ENCODE measurements at places on chromosomes 16 and 17. TPM values are rescaled to one million over a fixed set of nuclear protein-coding genes. Genes with fewer than 3 reads are reported as not detected.

CHRNB1 gene
- total RNA-seq = 11.6 TPM

NDRG4 gene
- total RNA-seq = 73.2 TPM

CD19 gene
- 0.35 TPM for total RNA-seq

GRAPL gene
- not detected for total RNA-seq

TNFRSF17 gene
- not detected for total RNA-seq

NFE2L1 gene
- total RNA-seq = 118 TPM

KRT39 gene
- not detected for total RNA-seq

MMD gene
- total RNA-seq = 33.9 TPM

ITGB3 gene
- total RNA-seq = 0.51 TPM

- peaks cover 27% of the 10 kb centered on the region for H3K36me3 ChIP-seq
- H3K27ac ChIP-seq = peak overlapping the region; percentile 93
- H3K4me3 ChIP-seq = peak overlapping the region; percentile 81
- H3K27me3 ChIP-seq = no peaks in the 10 kb centered on the region
Measured at GRCh38 chr17:7887038-7887481, 1.5 kb upstream of the CHD3 start.

DNA sequence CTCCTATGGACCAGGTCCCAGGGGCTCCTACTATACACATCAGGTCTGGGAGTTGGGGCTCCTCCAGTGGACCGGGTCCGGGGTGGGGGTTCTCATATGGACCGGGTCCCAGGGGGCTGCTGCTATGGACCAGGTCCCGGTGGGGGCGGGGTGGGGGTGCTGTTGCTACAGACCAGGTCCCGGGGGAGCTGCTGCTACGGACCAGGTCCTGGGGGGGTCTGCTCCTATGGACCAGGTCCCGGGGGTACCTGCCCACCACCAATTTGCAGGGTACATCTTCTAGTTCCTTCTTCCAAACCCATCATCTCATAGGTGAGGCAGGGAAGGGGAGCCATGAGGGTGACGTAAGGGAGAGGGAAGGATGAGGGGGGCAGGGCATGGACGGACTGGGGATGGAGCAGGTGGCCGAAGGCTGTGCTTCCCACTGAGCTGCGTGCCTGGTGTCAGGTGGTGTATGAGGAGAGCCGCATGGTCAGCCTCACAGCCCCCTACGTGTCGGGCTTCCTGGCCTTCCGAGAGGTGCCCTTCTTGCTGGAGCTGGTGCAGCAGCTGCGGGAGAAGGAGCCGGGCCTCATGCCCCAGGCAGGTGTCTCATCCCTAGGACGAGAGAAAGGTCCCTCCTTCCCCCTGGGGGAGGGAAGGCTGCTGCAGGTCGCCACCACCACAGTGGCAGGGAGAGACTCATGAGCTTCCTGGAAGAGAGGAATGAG lies 6.6 kb downstream of the ENDOV start:
- H3K36me3 ChIP-seq = peaks cover 23% of the 10 kb centered on the region
- H3K4me3 ChIP-seq = no peak overlapping the region
- H3K27me3 ChIP-seq = no peaks in the 10 kb centered on the region
- H3K27ac ChIP-seq = no peak overlapping the region
- H3K4me1 ChIP-seq = no peaks in the 10 kb centered on the region
- no peak for DNase-seq

DNA sequence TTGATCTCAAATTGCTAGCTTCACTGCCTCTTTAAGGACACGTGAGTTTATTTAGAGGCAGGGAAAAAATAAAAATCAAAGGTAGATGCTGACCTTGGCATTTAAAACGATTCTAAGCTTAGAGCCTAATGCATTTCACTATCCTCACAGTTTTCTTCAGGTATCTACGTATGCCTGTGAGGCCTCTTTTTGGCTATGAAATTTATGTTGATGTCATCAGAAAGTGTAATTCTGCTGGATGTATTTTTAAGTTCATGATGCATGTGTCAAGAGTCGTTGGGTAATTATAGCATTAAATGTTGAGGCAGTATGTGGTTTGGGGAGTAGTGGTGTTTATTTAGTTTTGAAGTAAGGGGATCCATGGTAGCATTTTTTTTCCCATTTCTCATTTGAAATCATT lies 4.2 kb upstream of the KRTAP3-2 start:
- peaks cover 5% of the 10 kb centered on the region for H3K4me1 ChIP-seq
- DNase-seq = no peak
- H3K27me3 ChIP-seq = no peaks in the 10 kb centered on the region

DNA sequence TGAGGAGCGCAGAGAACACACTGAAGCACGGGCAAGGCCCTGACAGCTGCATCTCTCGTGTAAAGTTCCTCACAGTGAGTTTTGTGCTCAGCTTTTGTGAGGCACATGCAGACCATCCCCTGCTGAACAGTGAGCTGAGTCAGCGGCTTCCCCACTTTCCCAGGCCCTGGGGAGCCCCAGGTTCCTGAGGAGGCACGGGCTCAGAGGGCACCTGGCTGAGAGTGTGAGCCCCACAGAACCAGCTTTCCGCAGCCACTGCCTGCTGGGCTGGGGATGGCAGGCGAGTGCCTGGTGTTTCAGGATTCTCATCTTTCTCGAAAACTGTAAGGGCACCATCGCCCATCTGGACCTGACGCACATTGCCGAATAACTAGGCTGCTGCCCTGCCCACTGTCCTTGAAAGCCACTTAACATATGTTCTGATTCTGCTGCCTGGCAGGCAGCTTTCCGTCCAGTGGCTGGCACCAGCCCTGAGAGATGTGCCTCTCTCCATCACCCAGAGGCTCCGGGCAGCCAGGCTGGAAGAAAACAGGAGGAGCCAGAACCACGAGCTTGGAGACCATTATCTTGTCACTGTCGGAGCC lies 266.7 kb upstream of the FOXF1 start:
- no peak overlapping the region for H3K27ac ChIP-seq
- no peak overlapping the region for H3K4me3 ChIP-seq
- H3K36me3 ChIP-seq = no peaks in the 10 kb centered on the region
- no peaks in the 10 kb centered on the region for H3K4me1 ChIP-seq
- no peak for DNase-seq
- H3K27me3 ChIP-seq = peaks cover 5% of the 10 kb centered on the region

DNA sequence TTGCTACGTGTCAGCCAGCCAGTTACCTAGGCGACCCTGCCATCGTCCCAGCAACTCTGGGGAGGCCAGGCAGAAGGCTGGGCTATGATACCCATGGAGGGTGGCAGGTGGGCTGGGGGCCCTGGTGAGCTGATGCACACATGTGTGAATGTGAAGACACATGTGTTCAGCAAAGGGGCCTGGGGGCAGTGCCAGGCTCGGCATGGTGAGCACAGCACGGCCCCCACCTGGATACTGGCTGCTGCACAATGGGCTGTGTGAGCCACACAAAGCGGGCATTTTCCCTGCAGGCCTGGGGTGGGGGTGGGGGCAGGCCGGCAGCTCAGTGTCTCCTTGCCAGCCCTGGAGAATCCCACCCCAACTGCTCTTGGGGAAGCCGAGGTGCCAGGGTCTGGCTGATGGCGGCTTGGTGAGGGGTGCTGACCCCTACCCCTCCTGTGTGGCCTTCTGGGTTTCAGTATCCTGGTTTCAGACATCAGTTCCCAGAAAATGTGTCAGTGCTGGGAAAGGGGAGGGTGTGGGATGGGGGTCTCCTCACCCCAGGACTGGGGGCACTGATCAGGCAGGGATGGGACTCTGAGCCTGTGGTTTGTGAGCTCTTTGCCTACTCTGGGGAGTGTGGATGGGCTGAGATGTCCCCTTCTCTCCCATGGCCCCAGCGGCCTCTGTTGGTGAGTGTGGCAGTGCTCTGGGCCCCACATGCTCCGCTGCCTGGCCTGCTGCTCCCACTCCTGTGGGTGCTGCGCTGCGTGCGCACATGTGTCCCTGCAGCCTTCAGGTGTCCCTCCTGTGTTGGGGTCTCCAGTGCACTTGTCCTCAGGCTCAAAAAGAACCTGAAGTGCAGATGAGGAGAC lies 5.1 kb downstream of the LLGL1 start:
- H3K27ac ChIP-seq = peak overlapping the region; percentile 76
- no peak overlapping the region for H3K4me3 ChIP-seq
- peaks cover 22% of the 10 kb centered on the region for H3K36me3 ChIP-seq
- H3K27me3 ChIP-seq = no peaks in the 10 kb centered on the region
- peaks cover 5% of the 10 kb centered on the region for H3K4me1 ChIP-seq

DNA sequence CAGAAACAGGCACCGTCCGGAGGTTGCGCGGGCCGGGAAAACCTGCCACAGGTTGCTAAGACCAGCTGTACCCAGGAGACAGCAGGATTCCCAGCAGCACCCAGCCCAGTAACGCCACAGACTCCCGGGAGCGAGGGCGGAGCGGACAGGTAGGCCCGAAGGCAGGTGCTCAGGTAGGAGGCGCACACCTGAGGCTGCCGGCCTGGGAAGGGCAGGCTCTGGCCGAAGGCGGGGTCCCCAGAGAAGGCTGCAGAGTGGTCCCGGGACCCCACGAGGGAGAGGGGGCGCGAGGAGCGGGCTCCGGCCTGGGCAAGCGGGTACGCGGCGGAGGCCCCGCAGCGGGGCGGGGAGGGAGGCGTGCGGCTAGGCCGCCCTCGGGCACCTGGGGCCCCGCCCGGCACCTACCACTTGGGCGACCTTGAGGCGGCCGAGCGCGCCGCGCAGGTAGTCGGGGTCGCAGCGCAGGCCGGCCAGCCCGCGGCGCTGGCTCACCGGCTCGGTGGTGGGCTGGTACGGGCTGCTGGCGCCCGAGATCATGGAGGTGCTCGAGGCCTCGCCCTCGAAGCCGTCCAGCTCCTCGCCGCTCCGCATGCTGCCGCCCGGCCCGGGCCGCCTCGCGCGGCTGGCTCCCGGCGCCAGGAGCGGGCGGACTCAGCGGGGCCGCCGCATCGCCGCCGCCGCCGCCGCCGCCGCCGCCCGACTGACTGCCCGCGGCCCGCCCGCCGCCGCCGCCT lies 441 bp downstream of the CMTM4 start:
- H3K27me3 ChIP-seq = no peaks in the 10 kb centered on the region
- peak; percentile 84 for DNase-seq
- peak overlapping the region; percentile 77 for H3K4me3 ChIP-seq
- no peaks in the 10 kb centered on the region for H3K4me1 ChIP-seq
- H3K36me3 ChIP-seq = peaks cover 9% of the 10 kb centered on the region
- no peak overlapping the region for H3K27ac ChIP-seq

DNA sequence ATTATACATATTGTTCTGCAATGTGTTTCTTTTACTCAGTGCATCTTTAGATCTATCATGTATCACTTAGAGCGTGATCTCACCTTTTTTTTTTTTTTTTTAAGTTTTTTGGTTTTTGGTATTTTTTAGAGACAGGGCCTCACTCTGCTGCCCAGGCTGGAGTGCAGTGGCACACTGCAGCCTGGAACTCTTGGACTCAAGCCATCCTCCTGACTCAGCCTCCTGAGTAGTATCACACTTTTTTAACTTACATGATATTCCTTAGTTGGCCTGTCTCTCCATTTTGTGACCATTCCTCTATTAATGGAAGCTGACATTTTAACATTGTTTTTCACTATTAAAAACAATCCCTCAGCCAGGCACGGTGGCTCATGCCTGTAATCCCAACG lies 4.7 kb upstream of the MPO start:
- H3K4me3 ChIP-seq = no peak overlapping the region
- H3K27me3 ChIP-seq = no peaks in the 10 kb centered on the region
- no peak overlapping the region for H3K27ac ChIP-seq
- DNase-seq = no peak
- peaks cover 8% of the 10 kb centered on the region for H3K4me1 ChIP-seq

- no peaks in the 10 kb centered on the region for H3K4me1 ChIP-seq
- H3K36me3 ChIP-seq = no peaks in the 10 kb centered on the region
- H3K27me3 ChIP-seq = peaks cover 5% of the 10 kb centered on the region
- DNase-seq = no peak
Measured at GRCh38 chr17:72011561-72011960, 109.3 kb upstream of the SOX9 start.

- no peaks in the 10 kb centered on the region for H3K4me1 ChIP-seq
- no peak overlapping the region for H3K27ac ChIP-seq
- no peak for DNase-seq
- H3K27me3 ChIP-seq = peaks cover 13% of the 10 kb centered on the region
- no peaks in the 10 kb centered on the region for H3K36me3 ChIP-seq
Measured at GRCh38 chr16:49469311-49469670, 95.7 kb downstream of the C16orf78 start.

DNA sequence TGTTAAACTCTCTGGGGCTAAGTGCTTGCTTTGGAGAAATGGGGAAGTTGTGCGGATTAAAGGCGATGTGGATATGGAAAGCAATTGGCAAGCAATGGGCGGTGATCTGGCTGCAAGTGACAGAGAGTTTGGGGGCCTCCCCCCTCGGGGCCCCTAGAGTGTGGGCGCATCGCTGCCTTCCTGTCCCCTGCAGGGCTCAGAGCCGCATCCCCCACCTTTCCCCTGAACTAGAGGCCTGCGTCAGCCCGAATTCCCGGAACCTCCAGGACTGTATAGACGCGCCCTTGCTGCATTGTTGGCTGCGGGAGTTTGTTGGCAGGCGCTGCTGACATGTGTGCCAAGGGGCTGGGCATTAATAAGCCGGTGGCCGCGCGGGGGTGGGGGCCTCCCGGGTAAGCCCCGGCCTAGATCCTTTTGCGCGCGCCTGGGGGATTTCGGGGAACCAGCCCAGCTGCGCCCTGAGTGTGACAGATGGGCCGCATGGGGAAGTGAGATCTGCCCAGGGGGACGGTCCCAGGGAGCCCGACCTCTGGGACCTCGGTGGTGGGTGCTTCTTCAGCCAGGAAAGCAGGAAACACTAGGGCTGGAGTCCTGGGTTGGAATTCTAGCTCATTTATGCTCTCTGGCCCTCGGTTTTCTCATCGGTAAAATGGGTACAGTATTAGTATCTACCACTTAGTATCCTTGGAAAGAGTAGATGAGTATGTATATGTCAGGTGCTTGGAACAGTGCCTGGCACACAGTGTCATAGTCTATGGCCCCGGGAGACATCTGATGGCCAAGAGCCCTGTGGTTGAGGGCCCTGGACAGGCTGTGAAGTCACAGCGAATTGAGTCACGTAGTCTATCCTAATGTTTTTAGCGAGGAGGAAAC lies 1.0 kb downstream of the EEF2K start:
- H3K27me3 ChIP-seq = peaks cover 6% of the 10 kb centered on the region
- H3K4me1 ChIP-seq = no peaks in the 10 kb centered on the region
- DNase-seq = peak; percentile 73
- H3K4me3 ChIP-seq = peak overlapping the region; percentile 92
- H3K36me3 ChIP-seq = no peaks in the 10 kb centered on the region
- H3K27ac ChIP-seq = peak overlapping the region; percentile 17

DNA sequence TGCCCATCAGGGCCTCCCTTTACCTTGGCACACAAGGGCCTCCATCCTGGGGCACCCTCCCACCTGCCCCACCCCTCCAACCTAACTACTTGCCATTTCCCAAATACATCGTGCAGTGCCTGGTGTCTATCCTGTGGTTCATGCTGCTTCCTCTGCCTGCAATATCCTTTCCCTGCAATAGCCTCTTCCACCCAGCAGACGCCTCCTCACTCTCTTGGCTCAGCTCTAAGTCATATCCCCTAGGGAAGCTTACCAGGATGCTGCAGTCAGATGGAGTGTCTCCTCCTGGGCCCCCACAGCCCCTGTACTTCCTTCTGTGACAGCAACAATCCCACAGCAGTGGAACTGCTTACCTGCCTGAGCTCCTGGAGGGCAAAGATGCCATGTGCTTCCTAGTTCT lies 36.7 kb downstream of the CCDC182 start:
- H3K4me1 ChIP-seq = peaks cover 3% of the 10 kb centered on the region
- no peak for DNase-seq
- H3K27ac ChIP-seq = peak overlapping the region; percentile 84
- H3K36me3 ChIP-seq = no peaks in the 10 kb centered on the region

DNA sequence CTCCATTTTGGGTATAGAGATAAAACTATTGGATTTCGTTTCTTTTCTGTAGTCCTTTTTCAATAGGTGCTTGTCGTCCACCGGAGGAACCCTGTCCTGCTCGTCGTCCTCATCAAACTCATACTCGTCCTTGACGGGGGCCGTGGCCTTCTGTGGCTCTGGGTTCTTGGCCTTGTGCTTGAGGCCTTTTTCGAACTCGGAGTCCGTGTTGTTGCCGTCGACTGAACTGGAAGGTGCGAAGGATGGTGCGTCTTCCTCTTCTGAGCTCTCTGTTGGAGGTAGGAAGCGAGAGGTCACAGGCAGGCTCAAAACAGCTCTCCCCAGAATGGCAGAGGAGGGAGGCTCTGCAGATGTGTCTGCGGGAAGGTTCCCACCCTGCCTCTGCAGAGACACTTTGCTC lies 67.9 kb downstream of the ZNF778 start:
- no peak overlapping the region for H3K27ac ChIP-seq
- H3K4me1 ChIP-seq = no peaks in the 10 kb centered on the region

All from endodermal cell (in vitro differentiated cells).